Activated CD8-positive, alpha-beta T cell treated with anti-CD3 and anti-CD28 coated beads, Interleukin-2, amount 10 ng/mL, durations not matched to agents 7 days and 5 days (primary cell): ENCODE measurements at places on chromosomes 6 and 20. TPM values are rescaled to one million over a fixed set of nuclear protein-coding genes. Genes with fewer than 3 reads are reported as not detected.

The SNAP25 gene
- total RNA-seq = not detected

The FAM184A gene
- total RNA-seq = 2.7 TPM

The C6orf15 gene
- total RNA-seq = not detected

The DEFB119 gene
- total RNA-seq = not detected

DNA sequence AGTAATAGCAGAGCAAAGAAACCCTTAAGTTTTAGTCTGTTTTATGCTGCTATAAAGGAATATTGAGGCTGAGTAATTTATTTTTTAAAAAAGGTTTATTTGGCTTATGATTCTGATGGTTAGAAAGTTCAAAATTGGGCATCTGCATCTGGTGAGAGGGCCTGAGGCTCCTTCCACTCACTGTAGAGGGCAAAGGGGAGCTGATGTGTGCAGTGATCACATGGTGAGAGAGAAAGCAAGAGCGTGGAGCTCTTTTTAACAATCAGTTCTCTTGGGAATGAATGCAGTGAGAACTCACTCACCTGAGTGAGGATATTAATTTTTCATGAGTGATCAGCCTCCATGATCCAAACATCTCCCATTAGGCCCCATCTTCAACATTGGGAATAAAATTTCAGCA lies 36.4 kb upstream of the SAMD3 start:
- no peaks in the 10 kb centered on the region for H3K27me3 ChIP-seq
- peaks cover 43% of the 10 kb centered on the region for H3K4me1 ChIP-seq
- H3K36me3 ChIP-seq = peaks cover 47% of the 10 kb centered on the region
- H3K27ac ChIP-seq = peak overlapping the region; percentile 56

DNA sequence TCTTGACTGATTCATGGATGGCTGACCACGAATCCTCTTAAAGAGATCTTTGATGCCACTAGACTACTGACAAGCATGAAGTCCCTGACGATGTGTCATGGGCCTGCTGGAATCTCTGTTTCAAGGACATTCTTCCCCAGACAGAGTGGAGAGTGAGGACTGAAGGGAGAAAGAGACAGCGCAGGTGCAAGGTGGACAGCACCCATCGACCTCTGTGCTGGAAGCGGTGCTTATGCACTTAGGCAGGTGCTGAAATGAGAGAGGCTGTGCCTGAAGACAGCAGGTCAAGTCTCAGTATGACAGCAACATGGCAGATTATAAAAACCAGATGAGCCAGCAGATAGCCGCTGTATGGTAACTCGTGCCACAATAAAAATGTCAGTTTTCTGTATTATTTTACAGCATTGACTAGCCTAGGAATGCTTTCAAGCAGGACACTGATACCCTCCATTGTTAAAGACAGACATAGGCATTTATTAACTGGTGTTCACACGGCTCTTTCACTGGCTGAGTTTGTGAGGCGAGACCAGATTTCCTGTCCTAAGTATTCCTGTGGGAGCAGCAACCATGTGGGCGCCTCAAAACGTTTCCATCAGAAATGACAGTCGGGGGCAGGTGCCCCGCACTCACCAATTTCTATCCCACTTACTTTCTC lies 47.5 kb downstream of the FOXC1 start:
- H3K27me3 ChIP-seq = no peaks in the 10 kb centered on the region
- H3K27ac ChIP-seq = no peak overlapping the region
- H3K36me3 ChIP-seq = no peaks in the 10 kb centered on the region
- no peak overlapping the region for H3K4me3 ChIP-seq
- DNase-seq = no peak

- peaks cover 70% of the 10 kb centered on the region for H3K4me1 ChIP-seq
- peaks cover 25% of the 10 kb centered on the region for H3K36me3 ChIP-seq
- H3K4me3 ChIP-seq = peak overlapping the region; percentile 96
- DNase-seq = peak; percentile 71
These were observed 58.4 kb downstream of the TRIM38 start for GRCh38 chr6:26021001-26021349.

DNA sequence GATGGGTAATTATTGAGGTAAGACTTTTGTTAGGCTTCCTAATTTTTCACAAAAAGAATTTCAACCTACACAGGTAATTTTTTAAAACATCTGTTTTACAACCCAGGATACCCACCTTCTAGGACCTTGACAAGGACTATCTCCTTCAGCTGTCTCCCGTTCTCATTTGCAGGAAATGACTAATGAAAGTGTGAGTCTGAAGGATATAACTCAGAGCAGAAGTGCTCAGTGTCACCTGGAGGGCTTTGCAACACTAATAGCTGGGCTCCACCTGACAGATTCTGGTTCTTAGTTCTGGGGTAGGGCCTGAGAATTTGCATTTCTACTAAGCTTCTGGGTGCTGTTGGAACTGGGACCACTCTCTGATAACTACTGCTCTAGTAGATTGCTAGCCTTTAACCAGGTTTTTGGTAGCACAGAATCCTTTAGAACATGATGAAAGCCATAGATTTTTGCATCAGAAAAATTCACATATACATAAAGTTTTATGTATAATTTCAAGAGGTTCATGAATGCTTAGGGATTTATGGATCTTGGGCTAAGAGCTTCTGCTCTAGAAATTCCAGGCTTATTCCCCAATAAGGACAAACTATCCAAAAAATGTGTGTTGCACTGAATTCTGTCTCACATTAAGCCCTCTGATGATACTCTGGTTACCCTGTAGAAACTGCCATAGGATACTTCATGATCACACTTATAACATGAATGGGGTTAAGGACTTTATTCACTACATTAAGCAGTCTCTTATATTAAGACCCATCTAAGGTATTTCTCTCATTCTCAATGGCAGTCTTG lies 30.3 kb downstream of the AK9 start:
- DNase-seq = no peak
- peaks cover 8% of the 10 kb centered on the region for H3K4me1 ChIP-seq
- H3K27ac ChIP-seq = no peak overlapping the region
- H3K27me3 ChIP-seq = no peaks in the 10 kb centered on the region
- no peak overlapping the region for H3K4me3 ChIP-seq

GRCh38 chr6:157721426-157721825 lies 101.6 kb upstream of the SNX9 start:
- no peak for DNase-seq
- peaks cover 2% of the 10 kb centered on the region for H3K36me3 ChIP-seq
- H3K27ac ChIP-seq = no peak overlapping the region

DNA sequence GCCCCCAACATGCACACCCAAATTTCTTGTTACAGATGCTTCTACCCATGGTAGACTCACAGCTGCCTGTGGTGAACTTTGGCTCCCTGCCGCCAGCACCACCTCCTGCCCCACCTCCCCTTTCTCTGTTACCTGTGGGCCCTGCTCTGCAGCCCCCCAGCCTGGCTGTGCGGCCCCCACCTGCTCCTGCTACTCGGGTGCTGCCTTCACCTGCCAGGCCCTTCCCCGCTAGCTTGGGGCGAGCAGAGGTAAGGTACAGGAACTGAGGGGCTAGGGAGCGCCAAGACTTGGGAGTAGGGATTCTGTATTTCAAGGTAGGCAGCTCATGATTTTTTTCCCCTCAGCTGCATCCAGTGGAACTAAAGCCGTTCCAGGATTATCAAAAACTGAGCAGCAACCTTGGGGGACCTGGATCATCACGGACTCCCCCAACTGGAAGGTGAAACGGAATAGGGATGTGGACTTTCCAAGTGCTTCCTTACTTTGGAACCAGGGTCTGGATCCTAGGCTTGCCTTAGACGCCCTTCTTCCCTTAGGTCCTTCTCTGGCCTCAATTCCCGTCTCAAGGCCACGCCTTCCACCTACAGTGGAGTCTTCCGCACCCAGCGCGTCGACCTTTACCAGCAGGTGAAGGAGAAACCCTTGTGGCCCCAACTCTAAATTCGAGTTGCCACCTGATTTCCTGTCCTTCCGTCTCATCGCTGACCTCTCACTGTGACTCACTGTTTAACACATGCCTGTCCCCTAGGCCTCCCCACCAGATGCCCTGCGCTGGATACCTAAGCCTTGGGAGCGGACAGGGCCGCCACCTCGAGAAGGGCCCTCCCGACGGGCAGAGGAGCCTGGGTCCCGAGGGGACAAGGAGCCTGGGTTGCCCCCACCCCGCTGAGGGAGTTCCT lies 15.5 kb downstream of the BAG6 start:
- no peaks in the 10 kb centered on the region for H3K27me3 ChIP-seq
- peaks cover 74% of the 10 kb centered on the region for H3K36me3 ChIP-seq
- H3K27ac ChIP-seq = no peak overlapping the region
- no peak for DNase-seq

- no peaks in the 10 kb centered on the region for H3K36me3 ChIP-seq
- H3K4me1 ChIP-seq = peaks cover 26% of the 10 kb centered on the region
- H3K4me3 ChIP-seq = no peak overlapping the region
- H3K27me3 ChIP-seq = peaks cover 13% of the 10 kb centered on the region
- no peak overlapping the region for H3K27ac ChIP-seq
These were observed 129.4 kb downstream of the LY86 start for GRCh38 chr6:6717953-6718352.

GRCh38 chr20:35462351-35462750 lies 7.0 kb downstream of the CEP250 start:
- peaks cover 7% of the 10 kb centered on the region for H3K4me1 ChIP-seq
- no peak overlapping the region for H3K27ac ChIP-seq
- H3K27me3 ChIP-seq = no peaks in the 10 kb centered on the region
- H3K36me3 ChIP-seq = peaks cover 18% of the 10 kb centered on the region
- no peak overlapping the region for H3K4me3 ChIP-seq

GRCh38 chr20:1204113-1204512 lies 859 bp downstream of the C20orf202 start:
- peaks cover 12% of the 10 kb centered on the region for H3K27me3 ChIP-seq
- no peak overlapping the region for H3K4me3 ChIP-seq
- H3K27ac ChIP-seq = no peak overlapping the region
- H3K36me3 ChIP-seq = no peaks in the 10 kb centered on the region
- peaks cover 7% of the 10 kb centered on the region for H3K4me1 ChIP-seq

DNA sequence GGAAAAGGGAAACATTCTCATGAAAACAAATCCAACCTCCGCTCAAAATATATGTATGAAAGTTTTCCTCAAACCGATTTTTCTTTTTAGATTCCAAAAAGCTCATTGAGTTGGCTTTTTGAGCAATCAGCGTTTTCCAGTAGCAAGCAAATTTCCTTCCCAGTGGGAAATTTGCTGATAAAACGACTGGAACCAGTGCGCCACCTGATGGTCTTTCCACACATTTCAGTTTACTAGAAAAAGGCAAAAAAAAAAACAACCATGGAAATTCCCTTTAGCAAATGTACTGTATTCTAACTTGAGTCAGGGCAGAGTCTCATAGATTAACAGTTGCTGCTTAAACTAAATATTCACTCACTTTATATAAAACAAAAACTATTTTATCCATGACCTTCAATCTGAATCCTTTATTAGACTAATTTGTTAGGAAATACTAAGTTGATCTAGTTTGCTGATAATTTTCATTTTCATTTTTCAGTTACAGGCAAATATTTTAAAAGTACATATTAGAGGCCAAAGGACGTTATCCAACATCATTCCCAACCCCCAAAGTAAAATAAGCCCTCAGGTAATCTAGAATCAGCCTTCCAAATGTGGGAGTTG lies 271.5 kb downstream of the FOXA2 start:
- no peaks in the 10 kb centered on the region for H3K4me1 ChIP-seq
- H3K27ac ChIP-seq = no peak overlapping the region
- H3K4me3 ChIP-seq = no peak overlapping the region
- H3K27me3 ChIP-seq = no peaks in the 10 kb centered on the region
- no peak for DNase-seq

DNA sequence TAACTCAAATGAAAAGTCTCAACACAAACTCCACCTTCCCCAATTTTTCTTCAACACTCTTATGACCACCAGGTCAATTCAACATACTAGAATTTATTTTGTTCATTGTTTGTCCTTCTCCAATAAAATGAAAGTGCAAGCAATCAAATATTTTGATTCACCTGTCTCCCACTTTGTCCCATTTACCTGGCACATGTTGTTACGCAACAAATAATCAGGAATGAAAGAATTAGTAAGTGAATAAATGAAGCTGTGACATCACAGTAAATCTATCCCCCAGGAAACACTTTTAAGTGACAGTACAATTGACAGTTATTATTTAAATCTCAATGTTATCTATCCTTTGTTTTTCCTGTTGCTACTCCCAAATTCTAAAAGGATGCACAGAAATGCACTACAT lies 393.7 kb upstream of the OPRM1 start:
- H3K36me3 ChIP-seq = no peaks in the 10 kb centered on the region
- no peak overlapping the region for H3K27ac ChIP-seq
- H3K27me3 ChIP-seq = no peaks in the 10 kb centered on the region

DNA sequence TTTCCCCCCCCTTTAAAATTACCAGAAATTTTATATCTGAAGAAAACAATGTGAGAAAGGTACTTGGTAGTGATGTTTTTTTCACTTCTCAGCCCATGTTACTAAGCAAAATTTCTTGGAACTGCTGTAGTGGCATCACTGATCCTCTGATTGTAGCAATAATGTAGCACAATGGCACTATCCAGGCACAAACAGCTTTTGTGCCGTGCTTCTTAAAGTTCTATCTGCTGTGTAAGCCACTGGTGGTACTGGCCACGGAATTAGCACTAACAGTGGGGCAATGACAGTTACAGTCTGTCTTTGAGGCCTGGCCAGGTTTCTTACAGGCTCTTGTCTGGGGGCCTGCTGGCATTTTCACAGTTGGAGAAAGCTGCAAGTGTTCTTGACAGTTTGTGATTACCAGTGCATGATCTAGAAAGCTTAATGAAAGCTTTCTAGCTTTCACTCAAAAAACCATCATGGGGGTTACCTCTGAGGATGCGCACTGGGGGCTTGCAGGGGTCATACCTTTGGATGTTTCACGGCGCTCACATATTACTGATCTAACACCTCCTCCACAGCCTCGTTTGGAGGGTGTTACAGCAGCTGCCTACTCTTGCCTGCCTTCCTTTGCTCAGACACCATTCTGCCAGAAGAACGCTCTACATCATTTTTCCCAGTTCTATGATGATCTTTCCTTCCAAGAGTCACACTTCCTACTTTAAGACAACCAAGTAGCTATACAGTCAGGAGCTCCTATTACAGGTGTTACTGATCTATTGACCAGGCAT lies 58.4 kb upstream of the ARMH2 start:
- peak overlapping the region; percentile 85 for H3K27ac ChIP-seq
- no peak for DNase-seq
- peaks cover 65% of the 10 kb centered on the region for H3K4me1 ChIP-seq
- H3K4me3 ChIP-seq = no peak overlapping the region

DNA sequence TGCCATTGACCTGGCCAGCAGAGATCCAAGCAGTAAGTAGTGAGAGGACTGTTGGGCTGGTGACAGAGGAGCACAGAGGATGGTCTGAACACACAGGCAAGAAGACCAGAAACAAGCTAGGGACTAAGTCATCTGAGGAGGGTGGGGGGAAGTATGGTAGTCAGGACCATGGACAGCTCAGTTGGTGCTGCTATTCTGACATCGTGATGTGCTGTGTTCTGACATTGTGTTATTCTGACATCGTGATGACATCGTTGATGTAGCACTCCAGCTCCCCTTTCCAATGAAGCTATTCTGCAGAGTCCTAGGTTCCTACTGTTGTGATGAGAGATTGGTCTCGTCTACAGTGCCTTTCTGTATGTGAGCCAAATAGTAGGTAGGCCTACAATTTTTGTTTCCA lies 28.7 kb downstream of the CFAP206 start:
- no peak overlapping the region for H3K27ac ChIP-seq
- no peaks in the 10 kb centered on the region for H3K36me3 ChIP-seq
- no peak overlapping the region for H3K4me3 ChIP-seq
- no peaks in the 10 kb centered on the region for H3K4me1 ChIP-seq
